ENCODE measurements at places on chromosomes 2 and 18. TPM values are rescaled to one million over a fixed set of nuclear protein-coding genes. Genes with fewer than 3 reads are reported as not detected.

The MAP2 gene
- total RNA-seq = not detected

The CD207 gene
- not detected for total RNA-seq

The VIT gene
- not detected for total RNA-seq

The GAL3ST2 gene
- total RNA-seq = 0.58 TPM

The DNAJC27 gene
- 8.1 TPM for total RNA-seq

DNA sequence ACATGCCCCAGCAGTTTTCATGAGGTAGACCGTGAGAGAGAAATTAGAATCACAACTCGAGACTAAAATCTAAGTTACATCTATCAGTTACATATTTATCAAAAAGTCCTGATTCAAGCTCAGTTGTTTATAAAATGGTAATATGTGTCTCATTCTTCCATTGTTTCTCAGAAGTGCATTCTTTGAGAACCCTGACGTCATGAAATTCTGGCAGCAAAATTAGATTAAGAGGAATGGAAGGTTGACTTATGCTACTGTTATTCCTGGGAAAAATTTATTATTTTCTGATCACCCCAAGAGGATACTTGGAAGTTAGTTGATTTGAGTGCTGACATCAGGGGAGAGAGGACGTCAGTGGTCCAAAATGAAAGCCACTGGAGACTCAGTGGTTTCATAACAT is 1864.8 kb upstream of the LRRTM1 start:
- H3K4me1 ChIP-seq = no peaks in the 10 kb centered on the region
- H3K4me3 ChIP-seq = no peak overlapping the region
- H3K36me3 ChIP-seq = no peaks in the 10 kb centered on the region
- DNase-seq = no peak
- H3K27ac ChIP-seq = no peak overlapping the region

The SIX3 gene
- total RNA-seq = 0.13 TPM

- no peaks in the 10 kb centered on the region for H3K27me3 ChIP-seq
- peaks cover 92% of the 10 kb centered on the region for H3K4me1 ChIP-seq
- H3K4me3 ChIP-seq = no peak overlapping the region
- peaks cover 50% of the 10 kb centered on the region for H3K36me3 ChIP-seq
- H3K27ac ChIP-seq = peak overlapping the region; percentile 39
- no peak for DNase-seq
Measured at GRCh38 chr2:105780606-105781005, 35.9 kb downstream of the NCK2 start.

DNA sequence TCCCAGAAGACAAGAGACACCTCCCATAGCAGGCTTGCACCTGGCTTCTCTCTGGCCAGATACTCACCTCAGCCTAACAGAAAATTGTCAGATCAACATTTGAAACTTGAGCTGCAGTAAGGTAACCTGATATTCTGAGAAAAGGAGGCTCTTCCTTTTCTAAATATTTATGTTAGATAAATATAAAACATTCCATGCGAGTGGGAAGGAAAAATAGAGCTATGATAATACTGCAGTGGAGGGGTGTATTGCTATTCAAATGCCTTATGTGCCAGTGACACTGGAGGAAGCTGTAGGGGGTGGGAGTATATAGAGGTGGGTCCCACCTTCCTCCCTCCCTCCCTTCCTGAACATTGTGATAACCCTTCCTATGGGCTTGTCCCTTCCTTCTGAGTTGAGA is 515.5 kb upstream of the CHAC2 start:
- H3K4me1 ChIP-seq = no peaks in the 10 kb centered on the region
- no peak overlapping the region for H3K4me3 ChIP-seq
- H3K36me3 ChIP-seq = no peaks in the 10 kb centered on the region
- H3K27me3 ChIP-seq = no peaks in the 10 kb centered on the region
- no peak overlapping the region for H3K27ac ChIP-seq
- DNase-seq = no peak

GRCh38 chr2:126784621-126785020 is 114.1 kb upstream of the TEX51 start:
- no peak overlapping the region for H3K27ac ChIP-seq
- no peak overlapping the region for H3K4me3 ChIP-seq
- peaks cover 7% of the 10 kb centered on the region for H3K27me3 ChIP-seq
- no peaks in the 10 kb centered on the region for H3K4me1 ChIP-seq

The SKOR2 gene
- total RNA-seq = not detected

The MPP4 gene
- total RNA-seq = not detected

DNA sequence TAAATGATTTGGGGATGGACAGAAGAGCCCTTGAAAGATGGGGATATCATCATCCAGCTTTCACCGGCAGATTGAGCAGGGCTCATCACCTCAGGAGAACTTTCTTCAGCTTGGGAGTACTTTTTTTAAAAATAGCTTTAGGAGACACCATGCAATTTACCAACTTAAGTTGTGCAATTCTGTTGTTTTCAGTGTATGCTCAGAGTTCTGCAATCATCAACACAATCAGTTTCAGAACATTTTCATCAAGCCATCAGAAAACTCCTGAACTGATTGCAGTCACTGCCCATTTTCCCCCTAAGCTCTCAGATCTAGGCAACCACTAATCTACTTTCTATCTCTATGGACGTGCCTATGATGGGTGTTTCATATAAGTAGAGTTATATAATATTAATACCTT is 117.7 kb downstream of the CRIM1 start:
- H3K27ac ChIP-seq = no peak overlapping the region
- no peak overlapping the region for H3K4me3 ChIP-seq
- no peaks in the 10 kb centered on the region for H3K4me1 ChIP-seq

DNA sequence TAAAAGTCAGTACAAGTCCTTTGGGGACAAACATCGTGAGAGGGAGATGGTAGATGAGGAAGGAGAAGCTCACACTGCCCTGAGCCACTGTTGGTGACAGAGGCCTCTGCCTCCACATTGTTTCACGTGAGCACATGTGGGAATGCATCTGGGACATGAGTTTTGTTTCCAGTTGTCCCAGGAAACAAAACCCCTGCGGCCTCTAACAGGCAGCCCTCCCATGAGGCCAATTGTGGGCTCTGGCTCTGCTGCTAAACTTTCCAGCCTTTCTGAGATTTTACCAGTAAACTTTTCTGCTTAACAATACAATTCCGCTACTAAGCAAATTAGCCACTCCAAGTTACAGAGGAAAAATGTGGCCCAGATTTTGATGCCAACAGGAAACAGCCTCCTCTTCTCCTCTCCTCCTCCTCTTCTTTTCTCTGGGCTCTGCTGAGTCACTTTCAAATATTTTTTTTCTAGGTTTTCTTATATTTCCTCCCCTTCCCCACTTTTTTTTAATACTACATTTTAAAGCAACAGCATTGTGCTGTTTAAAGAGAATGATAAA is 23.4 kb upstream of the LRRC30 start:
- DNase-seq = no peak
- H3K27ac ChIP-seq = no peak overlapping the region
- H3K4me3 ChIP-seq = no peak overlapping the region
- no peaks in the 10 kb centered on the region for H3K36me3 ChIP-seq

DNA sequence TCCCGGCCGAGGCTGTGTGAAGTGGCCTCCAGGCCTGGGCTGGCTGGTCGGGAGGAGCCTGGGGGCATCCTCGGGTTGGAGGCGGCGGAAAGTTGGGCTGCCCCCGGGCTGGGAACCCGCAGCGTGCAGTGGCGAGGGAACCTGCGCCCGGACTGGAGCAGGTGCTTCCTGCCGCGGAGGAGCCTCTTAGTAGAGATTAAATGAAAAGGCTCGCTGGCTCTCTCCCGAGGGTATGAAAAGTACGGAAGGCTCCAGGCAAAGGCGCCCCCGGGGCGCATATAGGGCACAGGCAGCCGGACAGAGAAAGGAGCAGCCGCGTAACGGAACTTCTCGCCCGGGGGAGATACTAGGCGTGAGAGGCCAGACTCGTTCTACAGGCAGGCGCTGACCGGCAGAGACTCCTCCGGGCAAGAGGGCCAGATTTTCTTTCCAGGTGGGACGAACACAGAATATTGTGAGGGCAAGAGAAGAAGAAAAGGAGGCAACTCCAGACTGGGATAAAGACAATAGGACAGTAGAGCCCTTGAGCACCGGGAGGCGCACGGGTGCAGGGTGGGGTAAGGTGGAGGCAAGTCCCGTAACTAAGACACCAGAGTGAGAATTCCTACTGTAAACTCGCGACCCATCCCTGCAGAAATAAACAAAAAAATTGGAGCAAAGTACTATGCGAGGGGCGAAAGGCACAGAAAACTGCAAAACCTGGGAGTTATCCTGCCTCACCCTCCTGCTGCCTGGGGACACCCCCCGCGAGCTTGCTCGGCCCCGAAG is 816 bp downstream of the CDH2 start:
- peaks cover 10% of the 10 kb centered on the region for H3K36me3 ChIP-seq
- H3K4me1 ChIP-seq = peaks cover 8% of the 10 kb centered on the region
- H3K27me3 ChIP-seq = peaks cover 36% of the 10 kb centered on the region
- H3K27ac ChIP-seq = peak overlapping the region; percentile 49
- peak overlapping the region; percentile 53 for H3K4me3 ChIP-seq

DNA sequence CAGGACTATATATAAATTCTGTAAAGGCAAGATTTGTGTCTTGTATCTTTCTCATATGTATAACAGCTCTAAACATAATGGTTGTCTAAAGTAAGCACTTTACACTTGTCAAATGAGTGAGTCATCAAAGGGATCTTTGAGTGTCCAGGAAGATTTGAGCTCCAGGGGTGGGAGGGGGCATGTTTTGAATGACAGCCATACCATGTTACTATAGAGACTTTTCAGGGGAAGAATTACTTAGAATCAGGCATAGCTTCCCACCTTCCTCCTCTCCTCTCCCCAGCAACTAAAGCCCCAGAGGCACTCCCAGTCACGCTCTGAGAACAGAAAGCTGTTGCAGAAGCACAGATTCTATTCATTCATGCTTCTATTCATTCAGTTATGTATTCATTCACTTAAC is 65.8 kb upstream of the ALK start:
- no peak overlapping the region for H3K4me3 ChIP-seq
- no peak for DNase-seq
- peaks cover 6% of the 10 kb centered on the region for H3K27me3 ChIP-seq
- H3K27ac ChIP-seq = no peak overlapping the region

The SLC5A7 gene
- not detected for total RNA-seq

- H3K4me3 ChIP-seq = peak overlapping the region; percentile 83
- no peak for DNase-seq
- peaks cover 17% of the 10 kb centered on the region for H3K36me3 ChIP-seq
- H3K27me3 ChIP-seq = no peaks in the 10 kb centered on the region
Measured at GRCh38 chr18:36829362-36830157, 633 bp downstream of the KIAA1328 start.

- H3K4me3 ChIP-seq = no peak overlapping the region
- DNase-seq = no peak
- no peak overlapping the region for H3K27ac ChIP-seq
Measured at GRCh38 chr2:66522611-66523376, 87.9 kb downstream of the MEIS1 start.

DNA sequence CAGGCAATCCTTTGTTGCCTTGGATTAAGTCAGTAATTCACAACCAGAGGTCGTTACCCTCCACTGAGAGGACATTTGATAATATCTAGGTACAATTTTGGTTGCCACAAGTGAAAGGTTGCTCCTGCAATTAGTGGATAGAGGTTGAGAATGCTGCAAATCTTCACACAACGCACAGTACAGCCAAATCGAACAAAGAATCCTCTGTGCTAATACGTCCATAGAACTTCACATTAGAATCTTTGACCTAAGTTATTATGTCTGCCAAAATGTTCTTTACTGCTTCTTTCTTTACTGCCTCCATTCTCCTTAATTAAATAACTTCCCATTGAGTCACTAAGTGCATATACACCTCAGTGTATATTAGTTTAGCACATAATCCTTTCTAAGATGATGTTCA is 879.5 kb downstream of the TRIB2 start:
- H3K36me3 ChIP-seq = no peaks in the 10 kb centered on the region
- DNase-seq = no peak
- H3K27ac ChIP-seq = no peak overlapping the region
- H3K4me1 ChIP-seq = no peaks in the 10 kb centered on the region
- no peak overlapping the region for H3K4me3 ChIP-seq
- H3K27me3 ChIP-seq = no peaks in the 10 kb centered on the region

The SANBR gene
- 9.9 TPM for total RNA-seq

DNA sequence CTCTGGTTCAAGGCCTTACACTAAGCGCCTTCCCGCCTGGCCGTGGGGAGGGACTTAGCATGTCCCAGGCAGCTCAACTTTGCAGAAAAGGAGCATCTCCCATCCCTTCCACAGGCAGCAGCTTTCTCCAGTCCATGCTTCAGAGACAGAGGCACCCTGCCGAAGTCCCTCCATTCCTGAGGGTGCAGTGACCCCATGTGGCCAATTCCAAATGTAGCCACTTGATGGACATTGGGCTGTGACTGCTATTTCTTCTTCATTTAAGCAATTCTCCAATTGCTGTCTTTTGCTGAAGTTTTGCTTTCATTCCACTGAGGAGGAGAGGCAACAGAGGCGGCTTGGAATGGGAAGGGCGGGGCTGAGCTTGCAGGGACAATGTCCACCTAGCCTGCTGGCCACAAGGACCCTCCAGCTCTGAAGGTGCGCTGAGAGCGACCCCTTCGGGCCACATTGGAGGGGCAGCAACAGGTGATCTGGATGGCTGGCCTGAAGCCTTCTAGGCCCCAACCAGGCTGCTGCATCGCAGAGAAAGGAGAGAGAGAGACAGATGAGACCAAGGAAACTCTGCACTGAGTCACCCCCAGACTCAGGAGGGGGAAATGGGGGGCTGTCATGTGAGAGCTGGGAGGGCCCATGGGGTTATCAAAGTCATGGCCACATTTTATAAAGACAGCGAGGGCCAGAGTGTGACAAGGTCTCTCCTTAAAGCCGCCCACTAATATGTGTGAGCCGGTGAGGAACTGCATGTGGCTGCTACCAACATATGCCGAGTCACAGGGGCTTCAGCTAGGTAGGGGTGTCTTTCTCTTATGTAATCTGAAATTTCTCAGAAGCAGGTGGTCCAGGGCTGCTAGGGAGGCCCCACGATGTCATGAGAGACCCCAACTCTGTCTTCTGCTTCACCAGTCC is 61.3 kb downstream of the LONRF2 start:
- no peaks in the 10 kb centered on the region for H3K27me3 ChIP-seq
- H3K36me3 ChIP-seq = no peaks in the 10 kb centered on the region
- no peaks in the 10 kb centered on the region for H3K4me1 ChIP-seq
- DNase-seq = no peak
- H3K27ac ChIP-seq = no peak overlapping the region

DNA sequence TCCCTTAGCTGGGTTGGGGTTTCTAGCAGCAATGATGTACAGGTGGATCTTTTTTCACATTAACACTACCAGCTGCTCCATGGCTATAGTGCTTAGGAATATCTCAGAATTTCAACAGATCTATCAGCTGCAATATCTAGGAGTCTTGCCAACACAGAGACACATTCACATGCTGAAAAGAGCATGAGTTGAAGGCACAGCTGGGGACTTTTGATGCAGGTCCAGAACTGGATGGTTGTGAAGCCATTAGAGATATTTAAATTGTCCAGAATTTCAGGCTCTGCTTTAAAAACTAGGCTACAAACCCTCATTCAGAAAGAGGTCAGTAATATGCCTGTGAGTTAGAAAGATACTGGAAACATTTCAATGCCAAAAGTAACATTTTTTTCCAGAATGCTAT is 122.2 kb upstream of the CCDC195 start:
- H3K27me3 ChIP-seq = no peaks in the 10 kb centered on the region
- no peak for DNase-seq
- H3K4me3 ChIP-seq = no peak overlapping the region
- no peak overlapping the region for H3K27ac ChIP-seq

The ANTXR1 gene
- not detected for total RNA-seq

The PRKAG3 gene
- total RNA-seq = not detected
